HuH-7.5 (cell line): ENCODE measurements at places on chromosomes 4 and X.

DNA sequence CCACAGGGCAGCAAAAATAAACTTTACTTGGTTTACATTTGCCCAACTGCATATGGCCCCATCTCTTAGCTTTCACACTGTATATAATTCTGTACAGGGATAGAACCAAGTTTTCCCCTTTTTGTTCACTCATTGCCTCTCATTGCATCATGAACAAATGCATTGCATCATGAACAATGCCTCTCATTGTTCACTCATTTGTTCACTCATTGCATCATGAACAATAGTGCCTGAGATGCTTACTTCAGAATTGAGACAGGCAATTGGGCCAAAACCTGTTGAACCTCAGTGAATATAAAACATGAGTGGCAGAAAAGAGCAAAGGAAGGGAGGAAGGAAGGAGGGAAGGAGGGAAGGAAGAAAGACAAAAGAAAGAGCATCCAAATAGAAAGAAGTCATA lies 98.2 kb downstream of the SOWAHB start:
- no peak for DNase-seq

DNA sequence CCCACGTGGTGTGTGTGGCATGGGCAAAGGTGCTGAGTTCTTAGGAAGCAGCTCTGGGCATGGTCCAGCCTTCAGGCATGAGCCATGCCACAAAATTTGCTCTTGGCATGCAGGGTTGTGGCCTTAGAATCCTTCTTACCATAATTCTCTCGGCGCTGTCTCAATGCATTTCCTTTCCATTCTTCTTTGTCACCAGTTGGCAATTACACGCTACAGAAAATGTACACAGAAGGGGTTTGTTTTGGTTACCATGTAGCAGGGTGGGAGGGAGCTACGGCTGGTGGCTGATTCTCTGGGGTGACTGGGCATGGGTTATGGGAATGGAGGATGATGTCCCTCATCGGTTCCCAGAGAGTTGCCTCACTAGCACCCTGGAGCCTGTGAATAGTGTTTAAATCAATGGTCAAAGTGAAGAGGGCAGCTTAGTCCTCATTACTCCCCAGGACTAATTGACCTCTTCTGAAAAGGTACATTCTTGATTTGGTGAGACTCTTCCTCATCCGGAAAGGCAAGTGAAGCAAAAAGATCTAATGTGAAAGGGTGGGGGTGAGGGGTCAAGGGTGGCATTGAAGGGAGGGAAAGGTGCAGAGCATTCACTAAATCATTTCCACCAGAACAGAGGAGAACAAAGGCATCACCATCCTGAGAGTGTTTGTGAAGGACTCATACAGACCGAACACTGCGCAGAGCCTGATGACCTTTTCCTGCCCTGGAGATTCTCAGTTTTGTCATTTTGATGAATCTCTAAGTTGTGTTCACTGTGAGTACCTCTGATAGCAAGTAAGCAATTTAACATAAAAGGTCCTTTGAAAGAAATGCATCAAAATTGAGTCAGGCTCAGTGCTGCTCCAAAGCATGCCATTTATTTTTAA lies 199.8 kb upstream of the SFRP2 start:
- no peak for DNase-seq

GRCh38 chr4:7828011-7828720 lies 111.5 kb downstream of the AFAP1 start:
- no peak for DNase-seq

DNA sequence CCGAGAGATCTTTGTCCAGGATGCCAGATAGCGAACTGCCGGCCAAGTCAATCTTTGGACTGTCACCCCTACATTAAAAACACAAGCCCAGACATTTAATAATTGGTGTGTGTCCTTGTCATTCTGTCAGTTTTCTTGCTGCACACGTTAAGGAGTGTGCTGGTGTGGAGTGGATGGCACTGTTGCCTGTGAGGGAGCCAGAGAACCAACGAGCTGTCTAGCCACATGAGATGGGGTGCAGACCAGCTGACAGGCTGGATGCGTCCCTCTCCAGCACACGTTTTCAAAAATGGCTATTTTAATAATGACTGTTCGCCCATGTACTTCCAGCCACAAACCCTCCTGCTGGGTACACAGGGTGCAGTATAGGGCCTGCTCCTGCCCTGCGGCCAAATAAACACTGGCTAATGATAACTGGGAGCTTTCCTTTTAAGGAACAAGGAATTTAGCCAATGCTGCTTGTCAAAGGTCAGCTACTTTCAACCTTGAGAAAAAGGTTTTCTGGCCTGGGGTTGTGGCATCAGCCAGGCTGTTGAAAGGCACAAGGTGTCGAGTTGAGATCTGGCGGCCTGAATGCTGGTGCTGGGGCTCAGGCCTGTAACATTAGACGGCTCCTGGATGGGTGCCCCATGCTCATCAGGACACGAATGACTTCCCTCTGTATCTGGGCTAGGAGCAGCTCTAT lies 54.0 kb upstream of the MAP3K15 start:
- no peak for DNase-seq

DNA sequence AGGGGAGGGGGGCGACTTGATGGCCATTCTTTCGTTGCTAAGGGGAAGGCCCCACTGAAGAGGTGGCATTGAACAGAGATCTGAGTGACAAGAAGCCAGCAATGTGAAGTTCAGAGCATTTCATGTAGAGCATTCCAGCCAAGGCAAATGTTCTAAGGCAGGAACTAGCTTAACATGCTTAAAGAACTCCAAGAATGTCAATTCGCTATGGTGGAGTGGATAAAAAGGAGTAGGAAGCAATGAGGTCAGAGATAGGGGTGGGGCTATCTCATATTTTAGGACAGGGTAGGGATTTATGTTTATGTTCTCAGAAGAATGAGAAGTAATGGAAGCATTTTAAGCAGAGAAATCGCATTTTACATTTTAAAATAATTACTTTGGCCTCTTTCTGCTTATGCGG lies 130.9 kb downstream of the TTC29 start:
- DNase-seq = no peak

- no peak for DNase-seq
These were observed 97.2 kb downstream of the ADAMTS3 start for GRCh38 chr4:72471816-72472215.

- no peak for DNase-seq
These were observed 82.2 kb upstream of the FRG1 start for GRCh38 chr4:189858435-189858834.

- DNase-seq = no peak
These were observed 66.1 kb downstream of the CDS1 start for GRCh38 chr4:84648863-84649647.

DNA sequence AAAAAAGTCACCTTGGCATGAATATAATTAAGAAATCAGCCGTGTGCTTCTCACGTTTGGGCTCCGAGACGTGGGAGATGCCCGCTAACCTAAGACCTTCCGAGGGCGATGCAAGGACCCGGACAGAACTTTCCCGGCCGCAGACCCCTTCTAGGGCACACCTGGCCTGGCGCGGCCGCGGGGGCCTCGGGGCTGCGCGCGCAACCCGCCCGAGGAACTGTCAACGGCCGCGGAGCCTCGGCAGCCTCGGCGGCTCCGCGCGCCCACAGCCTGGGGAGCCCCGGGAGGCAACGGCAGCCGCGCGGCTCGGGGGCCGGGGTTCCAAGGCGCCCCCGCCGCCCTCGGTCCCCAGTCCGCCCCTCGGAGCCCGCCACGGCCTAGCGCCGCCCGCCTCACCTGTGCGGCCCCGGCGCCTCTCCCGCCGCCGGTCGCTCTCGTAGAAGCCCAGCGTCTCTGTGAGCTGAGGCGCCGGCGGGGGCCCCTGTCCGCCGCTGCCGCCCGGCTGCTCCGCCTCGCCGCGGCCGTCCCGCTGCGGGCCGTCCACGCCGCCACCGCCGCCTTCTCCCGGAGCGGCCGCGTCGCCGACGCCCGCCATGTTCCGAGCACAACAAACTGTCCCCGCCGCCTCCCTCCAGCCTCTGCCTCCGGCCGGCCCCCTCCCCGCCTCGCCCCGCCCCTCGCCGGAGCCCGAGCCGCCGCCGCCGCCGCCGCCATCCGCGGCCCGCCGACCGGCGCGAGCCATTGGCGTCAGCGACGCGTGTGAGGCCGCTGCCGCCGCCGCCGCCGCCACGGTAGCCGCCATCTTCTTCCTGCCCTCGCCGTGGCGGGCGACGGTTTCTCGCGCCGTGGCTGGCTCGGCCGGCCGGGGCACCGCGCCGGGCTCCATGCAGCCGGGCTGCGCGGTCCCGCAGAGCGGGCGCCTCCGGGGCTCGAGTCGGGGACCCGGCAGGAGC lies at the start of gene TAPT1:
TAPT1 (minus strand) TSS at position 609 of the 953 bp plus-strand sequence; CDS start at position 595, 14 bp downstream.
- DNase-seq = peak; percentile 83

DNA sequence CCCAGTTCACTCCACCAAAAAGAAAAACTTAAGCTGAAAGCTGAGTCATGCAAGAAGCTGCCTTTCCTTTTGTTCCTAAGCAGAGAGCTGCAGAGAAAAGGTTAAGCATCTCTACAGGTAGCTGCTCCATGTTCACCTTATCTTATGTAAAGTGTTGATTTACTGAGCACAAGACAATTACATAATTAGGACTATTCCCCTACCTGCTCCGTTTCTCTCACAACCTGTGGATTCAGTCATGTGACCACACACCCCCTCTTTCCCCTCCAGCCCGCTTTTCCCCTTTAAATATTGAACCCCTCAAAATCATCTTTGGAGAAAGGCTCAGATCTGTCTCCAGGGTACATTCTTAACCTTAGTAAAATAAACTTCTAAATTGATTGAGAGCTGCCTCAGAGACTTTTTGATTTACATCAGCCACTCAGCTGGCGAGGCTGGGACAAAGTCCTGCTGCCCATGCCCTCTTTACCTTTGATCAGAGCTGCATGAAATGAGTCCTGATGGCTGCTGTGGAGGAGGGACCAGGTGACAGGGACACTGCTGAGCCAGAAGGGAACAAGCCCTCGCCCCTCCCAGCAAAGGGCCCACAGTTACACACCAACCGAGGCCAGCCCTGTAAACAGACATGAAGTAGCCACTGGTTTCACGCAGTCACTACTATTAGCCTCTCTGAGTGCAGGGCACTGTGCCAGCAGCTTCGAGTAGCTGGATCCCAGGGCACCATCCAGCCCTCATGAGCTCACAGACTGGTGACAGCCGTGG lies 53.9 kb upstream of the C4orf50 start:
- no peak for DNase-seq

DNA sequence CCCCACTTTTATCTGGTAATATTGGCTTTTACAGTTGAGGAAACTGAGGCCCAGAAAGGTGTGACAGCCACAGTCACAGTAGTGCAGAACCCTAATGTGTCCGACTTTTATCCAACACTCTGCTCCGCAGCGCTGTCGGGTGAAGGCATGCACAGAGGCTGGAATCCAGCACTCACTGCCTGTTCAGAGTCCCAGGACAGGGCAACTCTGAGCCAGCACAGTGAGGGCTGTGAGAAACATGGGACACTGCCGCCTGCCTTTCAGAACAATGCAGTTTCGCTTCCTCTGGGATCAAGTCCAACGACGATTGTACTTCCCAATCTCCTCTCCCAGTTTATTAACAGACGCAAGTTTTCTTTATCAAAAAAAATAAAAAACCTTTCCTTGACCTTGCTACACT lies 41.9 kb upstream of the PDGFRA start:
- DNase-seq = no peak

- DNase-seq = no peak
These were observed 622.9 kb downstream of the PCDH7 start for GRCh38 chr4:31343061-31343460.

- no peak for DNase-seq
These were observed 32.0 kb downstream of the CXCL8 start for GRCh38 chr4:73772363-73772762.
